ENCODE measurements at places on chromosomes 5 and 9.

GRCh38 chr9:123400926-123401503, 45.0 kb downstream of the CRB2 start:
- peak; percentile 27 for DNase-seq

- no peak for DNase-seq
Observed at GRCh38 chr5:137215780-137216179, 283.3 kb downstream of the SPOCK1 start.

DNA sequence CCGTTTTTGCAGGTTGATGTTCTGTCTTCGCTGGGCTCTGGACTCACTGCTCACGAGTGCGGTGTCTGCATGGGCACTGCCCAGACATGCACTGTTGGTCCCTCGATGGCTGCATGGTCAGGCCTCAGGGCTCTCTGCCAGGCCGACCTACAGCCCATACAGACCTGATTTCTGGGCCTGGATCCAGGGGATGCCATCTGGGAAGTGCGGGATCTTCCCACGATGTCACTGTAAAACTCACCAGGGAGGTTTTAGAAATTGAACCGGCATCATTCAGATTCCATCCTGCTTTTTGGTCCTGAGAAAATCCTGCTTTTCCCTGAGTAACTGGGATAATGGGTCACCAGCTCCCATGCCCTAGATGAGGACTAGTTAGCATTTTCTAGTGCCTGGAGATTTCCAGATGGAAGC, 9.1 kb downstream of the S1PR3 start:
- no peak for DNase-seq

DNA sequence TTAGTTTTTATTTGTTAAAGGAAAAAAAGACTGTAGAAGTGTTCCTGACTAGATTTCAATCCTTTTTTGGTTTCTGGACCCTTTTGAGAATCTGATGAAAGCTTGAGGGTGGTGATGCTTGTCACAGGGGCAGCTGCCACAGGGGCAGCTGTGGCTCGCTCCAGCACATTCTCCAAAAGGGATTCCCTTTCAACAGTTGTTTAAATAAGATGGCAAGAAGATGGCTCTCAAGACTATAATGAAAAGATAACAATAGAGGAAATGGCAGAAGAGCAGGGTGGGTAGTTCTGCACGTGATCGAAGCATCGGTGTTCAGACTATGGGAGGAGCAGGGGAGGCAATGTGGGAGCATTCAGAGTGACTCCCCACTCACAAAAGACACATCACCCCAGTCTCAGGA, 46.5 kb upstream of the TNFAIP8 start:
- DNase-seq, result no peak

DNA sequence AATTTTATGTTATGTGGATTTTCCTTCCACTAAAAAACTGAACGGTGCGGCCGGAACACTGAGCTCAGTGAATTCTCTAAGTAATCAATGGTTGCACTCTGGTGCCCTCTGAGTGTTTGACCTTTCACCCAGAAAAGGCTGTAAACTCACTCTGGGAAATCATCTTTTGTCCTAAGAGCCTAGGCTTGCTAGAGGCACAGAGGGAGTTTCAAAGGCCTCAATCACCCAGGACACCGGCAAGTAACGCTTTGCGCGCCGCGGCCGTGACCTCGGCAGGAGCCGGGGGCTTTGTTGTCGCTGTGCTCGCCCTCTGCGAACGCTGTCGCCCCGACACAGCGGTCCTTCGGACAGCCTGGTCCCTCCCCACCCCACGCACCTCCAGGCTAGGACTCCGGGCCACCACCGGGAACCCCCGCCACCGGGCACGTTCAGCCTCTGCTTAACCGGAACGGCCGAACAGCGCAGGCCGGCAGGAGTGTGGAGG, 703 bp downstream of the ISCA1 start:
- no peak for DNase-seq

DNA sequence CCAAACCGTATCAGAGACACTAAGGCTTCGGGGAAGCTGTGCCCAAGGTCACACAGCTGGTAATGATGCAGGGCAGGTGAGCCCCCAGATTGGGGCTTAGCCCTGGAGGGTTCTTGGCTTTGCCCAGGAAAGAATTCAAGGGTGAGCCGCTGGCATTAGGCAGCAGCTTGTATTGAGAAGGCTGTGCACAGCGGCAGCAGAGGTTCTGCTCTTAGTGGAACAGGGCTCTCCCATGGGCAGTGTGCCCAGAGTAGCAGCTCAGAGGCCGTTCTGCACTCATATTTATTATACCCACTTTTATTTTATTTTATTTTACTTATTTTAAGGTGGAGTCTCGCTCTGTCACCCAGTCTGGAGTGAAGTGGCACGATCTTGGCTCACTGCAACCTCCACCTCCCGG, 85.8 kb upstream of the IER5L start:
- no peak for DNase-seq

- DNase-seq, result no peak
Observed at GRCh38 chr5:83967417-83967816, 246.8 kb upstream of the HAPLN1 start.

- no peak for DNase-seq
Observed at GRCh38 chr9:6816581-6816980, 58.8 kb downstream of the KDM4C start.

DNA sequence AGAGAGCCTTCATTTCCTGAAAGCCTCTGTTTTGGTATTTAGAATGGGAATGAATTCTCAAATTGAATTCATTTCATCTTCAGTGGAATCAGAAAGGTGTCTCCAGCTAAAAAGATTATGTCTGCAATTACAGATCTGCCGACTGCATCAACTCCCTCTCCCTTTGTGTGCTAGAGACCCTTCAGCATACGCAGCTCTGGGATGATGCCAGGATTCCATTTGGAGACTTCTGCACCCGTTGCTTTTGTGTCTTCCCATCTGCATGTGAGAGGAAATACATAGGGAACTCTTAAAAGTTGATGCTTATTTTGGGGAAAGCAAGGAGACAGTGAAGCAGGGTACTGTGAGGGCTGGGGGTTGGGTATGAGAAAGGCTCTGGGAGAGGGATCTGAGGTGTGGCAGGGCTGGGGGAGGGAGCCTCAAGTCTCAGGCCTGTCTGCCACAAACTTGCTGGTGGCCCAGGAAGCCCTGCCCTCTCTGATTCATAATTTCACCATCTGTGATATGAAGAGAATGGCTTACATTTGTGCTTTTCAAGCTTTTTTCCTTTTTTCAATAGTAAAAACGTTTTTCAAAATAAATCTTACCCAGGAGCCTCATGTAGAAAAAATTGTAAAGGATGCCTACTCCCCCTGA, 89.7 kb upstream of the SAP30L start:
- DNase-seq, result peak; percentile 85

- DNase-seq, result peak; percentile 67
Observed at GRCh38 chr9:81379655-81380054, 309.7 kb downstream of the TLE1 start.

- DNase-seq, result peak; percentile 51
Observed at GRCh38 chr5:9239071-9239470, 306.8 kb downstream of the SEMA5A start.

GRCh38 chr5:157608972-157609565, 33.5 kb upstream of the ADAM19 start:
- peak; percentile 79 for DNase-seq

- no peak for DNase-seq
Observed at GRCh38 chr5:73126957-73127356, 6.6 kb downstream of the TMEM171 start.

DNA sequence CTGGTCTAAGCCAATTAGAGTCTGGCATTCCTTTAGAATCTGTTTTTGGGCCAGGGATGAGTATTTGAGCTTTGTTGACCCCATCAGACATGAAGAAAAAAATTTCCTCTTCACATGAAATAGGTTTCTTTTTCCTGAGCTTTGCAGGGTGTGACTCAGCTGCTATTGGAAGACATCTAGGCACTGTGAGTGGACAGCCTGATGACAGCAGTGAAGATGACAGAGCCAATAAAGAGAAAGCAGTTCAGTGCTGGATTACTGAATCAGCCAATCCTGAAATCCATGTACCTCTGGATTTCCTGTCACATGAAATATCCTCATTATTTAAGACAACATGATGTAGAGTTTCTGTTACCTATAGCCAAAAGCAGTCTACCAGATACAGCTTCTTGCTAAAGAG, 51.3 kb upstream of the GRIA1 start:
- peak; percentile 3 for DNase-seq

GRCh38 chr5:127875235-127876021, 172.2 kb downstream of the CCDC192 start:
- DNase-seq, result peak; percentile 71

DNA sequence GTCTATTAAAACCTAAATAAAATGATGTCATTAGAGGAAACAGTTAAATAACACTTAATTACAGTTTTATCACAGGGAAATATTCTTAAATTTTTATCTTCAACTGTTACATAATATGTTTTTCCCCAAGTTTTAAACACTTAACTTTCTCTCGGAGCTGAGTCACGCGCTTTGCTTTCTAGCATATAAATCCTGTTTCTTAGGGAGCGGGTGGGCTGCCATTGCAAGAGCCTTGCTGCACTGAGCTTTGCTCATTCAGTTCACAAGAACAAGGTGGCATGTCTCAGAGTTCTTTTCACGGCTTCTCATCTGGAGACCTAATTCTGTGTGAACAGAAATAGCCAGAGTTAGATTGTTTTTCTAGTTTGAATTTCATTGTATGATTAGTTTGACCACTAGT, 166.1 kb downstream of the ZSWIM6 start:
- DNase-seq, result no peak

DNA sequence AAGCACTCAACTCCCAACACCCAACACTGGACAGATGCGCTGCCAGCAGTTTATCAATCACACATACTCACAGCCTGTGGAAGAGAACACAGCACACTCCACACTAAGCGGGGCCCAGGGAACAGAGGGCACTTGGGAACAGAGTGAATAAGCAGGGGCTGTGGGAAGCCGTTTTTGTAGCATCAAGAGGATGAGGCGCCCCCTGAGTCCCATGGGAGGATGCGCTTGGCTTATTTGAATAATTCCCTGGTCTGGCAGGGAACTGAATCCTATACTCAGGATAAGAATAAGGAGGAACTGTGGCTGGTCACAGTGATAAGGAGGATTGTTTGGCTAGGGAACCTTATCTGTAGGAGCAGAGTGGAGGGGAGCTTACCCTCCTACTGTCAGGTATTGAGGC, 96.1 kb upstream of the DNAH5 start:
- DNase-seq, result peak; percentile 50

GRCh38 chr5:17412760-17413671, 85.0 kb upstream of the TAF11L2 start:
- DNase-seq, result no peak

DNA sequence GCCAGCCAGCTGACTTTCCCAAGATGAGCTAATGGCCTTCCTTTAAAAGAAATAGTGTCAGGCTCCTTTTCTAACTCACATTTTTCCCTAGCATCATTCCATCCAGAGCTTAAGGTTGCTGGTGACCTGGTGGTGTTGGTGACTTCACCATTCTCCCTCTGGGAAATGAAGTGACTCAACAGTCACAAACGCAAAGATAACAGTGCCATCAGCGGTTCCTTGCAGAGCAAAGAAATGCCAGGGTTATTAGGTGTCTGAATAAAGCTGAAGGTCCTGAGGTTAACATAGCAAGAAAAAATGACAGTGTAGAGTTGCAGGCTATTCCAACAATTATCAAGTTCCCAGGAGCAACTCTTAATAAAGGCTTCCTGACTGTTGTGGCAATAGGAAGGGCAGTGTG, 111.8 kb upstream of the SLC44A1 start:
- DNase-seq, result peak; percentile 99

DNA sequence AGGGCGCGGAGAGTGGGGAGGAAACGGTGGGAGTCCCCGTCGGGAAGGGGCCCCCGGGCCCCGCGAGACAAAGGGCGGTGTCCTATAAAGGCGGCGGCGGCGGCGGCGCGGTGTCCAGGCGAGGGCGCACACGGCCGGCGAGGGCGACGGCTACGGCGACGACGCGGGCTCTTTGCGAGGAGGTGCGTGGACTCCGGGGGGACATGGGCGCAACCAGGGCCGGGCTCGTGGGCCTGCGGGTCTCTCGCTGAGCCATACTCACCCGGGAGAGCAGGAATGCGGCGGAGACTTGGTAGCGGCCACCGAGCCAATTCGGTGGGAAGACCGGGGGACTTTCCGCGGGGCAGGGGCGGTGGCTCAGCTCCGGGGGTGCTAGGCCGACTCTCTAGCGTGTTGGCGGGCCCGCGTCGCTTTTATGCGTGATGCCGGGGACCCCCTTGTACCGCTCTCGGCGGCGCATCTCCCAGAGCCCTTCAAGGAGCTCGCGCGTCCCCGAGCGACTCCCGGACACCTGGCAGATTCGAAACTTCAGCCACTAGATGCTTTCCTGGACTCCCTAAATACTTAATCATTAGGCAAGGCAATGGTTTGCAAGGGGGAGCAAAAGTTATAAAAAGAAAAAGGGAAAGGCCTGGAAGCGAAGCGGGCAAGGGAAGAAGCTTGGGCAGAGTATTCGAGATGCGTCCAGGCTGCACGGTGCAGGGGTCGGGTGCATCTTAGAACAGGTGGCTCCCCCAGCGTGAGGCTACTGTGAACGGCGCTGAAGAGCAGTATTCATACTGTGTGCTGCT, 5.9 kb upstream of the TAL2 start:
- peak; percentile 16 for DNase-seq

- peak; percentile 66 for DNase-seq
Observed at GRCh38 chr5:94793816-94794198, 175.3 kb downstream of the SLF1 start.
